ENCODE measurements at places on chromosomes 6 and 20.

- peak; percentile 58 for DNase-seq
Observed at GRCh38 chr6:37636116-37636515, 61.6 kb downstream of the MDGA1 start.

- no peak for DNase-seq
Observed at GRCh38 chr6:35376281-35376680, 33.9 kb downstream of the PPARD start.

GRCh38 chr6:79868098-79868722 lies 79.1 kb downstream of the ELOVL4 start:
- peak; percentile 96 for DNase-seq

GRCh38 chr6:2944405-2945152 lies 26.8 kb downstream of the SERPINB6 start:
- no peak for DNase-seq

DNA sequence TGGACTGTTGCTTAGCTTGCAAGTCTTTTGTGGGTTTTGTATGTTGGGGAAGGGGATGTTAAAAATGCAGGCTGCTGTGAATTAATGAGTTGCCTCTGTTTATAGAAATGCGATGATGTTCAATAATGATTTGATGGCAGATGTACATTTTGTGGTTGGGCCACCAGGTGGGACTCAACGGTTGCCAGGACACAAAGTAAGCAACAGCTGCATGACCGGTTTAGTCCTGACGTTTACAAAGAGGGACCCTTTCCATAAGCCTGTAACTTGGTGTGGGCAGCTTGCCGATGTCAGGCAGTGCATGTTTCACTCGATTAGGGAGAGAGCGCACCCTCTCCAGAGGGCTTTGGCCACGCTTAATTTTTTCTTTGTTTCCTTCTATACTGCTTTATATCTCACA lies 1.3 kb downstream of the BTBD3 start:
- DNase-seq: peak; percentile 98

DNA sequence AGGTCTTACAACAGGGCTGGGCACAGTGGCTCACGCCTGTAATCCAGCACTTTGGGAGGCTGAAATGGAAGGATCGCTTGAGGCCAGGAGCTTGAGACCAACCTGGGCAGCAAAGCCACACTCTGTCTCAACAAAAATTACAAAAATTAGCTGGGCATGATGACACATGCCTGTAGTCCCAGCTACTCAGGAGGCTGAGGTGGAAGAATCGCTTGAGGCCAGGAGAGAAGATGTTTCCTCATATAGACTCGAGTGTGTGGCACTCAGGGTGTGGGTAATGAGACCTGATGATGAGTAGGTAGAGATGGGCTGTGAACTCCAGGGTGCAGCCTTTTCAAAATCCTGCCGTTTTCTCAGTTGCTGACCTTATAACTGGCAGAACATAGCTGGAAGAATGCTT lies 125.3 kb upstream of the FOXO3 start:
- DNase-seq: no peak

DNA sequence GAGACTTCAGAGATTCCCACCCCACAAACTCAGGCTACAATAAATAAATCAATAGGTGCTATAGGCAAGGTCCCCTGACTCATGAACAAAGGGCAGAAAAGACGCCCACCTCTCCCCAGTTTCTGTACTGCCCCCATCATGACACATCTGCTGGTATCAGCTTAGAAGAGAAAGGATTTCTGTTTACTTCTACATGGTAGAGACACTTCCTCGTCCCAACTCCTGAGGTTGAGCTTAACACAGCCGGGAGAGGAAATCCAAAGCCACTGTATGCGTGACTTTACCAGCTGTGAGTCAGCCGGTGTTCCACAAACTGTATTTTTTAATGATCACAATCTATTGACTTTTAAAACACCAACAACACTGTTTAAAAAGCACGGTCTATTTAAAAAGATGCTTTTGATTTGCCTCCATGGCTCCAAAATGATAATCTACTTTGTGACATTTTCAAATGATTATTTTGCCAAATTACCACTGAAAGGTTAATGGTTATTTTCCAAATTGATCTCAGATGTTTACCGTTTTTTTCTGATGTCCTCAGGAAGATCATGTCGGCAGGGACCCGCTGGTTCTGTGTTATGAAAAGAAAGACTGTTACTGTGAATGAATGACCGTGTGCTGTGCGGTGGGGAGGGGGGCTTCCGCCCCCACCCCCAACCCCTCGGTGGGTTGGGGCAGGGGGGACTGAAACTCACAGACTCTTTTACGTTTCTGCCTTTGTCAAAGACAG lies 72.5 kb downstream of the ATP9A start:
- peak; percentile 78 for DNase-seq

DNA sequence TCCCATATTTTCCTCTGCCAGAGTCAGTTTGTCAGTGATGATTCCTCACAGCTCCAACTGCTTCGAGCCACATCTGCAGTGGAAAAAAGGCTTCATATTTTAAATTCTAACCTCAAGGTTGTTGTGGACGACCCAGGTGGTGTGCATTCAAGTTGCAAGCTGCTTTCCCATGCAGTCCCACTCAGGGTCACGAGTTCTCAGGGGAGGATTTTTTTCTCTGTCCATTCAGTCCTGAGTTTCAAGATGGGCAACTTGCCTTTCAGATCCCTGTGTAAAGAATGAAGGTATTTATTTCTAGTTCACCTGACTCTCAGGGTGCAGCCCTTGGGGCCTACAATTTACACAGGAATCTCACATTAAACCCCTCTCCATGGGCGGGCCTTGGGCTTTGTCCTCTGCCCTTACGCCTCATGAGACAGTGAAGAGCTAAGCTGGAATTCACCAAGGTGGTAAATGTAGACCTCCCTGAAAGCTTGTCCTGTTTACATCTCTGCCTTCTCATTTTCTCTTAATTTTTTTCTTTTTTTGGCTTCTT lies 65.9 kb downstream of the TPD52L1 start:
- no peak for DNase-seq

- peak; percentile 72 for DNase-seq
Observed at GRCh38 chr20:12177657-12178293, 260.1 kb downstream of the BTBD3 start.

DNA sequence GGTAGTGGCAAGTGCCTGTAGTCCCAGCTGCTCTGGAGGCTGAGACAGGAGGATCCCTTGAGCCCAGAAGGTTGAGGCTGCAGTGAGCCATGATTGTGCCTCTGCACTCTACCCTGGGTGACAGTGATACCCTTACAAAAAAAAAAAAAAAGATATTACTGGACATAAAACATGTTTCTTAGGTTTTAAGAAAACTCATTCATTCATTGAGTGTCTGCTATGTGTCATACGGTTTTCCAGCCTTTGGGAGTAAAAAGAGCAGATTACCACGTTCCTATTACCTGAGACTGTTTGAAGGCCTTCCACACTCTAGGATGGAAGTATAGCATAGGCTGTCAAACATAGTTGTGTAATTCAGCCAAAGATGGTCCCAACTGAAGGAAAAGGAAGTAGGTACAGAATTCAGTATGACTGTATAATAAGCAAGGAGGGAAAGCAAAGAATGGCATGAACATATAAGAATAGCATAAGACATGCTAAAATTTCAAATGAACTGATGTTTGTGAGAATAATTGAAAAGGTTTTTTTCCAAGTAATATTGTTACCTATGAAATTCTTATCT lies 22.0 kb downstream of the STXBP5 start:
- DNase-seq: no peak

DNA sequence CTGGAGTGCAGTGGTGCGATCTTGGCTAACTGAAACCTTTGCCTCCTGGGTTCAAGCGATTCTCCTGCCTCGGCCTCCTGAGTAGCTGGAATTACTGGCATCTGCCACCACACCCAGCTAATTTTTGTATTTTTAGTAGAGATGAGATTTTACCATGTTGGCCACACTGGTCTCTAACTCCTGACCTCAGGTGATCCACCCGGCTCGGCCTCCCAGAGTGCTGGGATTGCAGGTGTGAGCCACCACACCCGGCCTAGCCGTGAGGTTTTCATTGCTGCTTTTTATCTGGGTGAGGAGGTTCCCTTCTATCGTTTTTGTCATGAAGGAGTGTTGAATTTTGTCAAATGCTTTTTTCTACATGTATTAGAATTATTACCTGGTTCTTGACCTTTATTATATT lies 23.9 kb downstream of the SRC start:
- no peak for DNase-seq

- no peak for DNase-seq
Observed at GRCh38 chr6:166026586-166027126, 141.0 kb downstream of the TBXT start.

- no peak for DNase-seq
Observed at GRCh38 chr20:22348010-22348409, 236.4 kb downstream of the FOXA2 start.

DNA sequence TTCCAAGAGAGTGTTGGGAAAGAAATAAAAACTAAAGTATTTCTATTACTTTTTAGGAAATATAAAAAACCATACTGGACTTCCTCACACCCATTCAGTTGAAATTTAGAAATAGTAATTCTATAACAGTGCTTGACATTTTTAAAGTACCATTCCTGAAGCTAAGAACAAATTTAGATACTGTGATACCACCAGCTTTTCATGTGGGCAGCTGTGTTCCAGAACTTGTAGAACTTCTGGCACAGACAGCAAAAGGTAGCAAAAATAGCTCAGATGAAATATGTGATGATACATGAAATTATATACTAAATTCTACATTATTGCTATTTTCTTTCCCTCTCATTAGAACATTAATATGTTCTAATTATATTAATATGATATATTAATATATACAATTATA lies 346.5 kb downstream of the SYNE1 start:
- DNase-seq: no peak

DNA sequence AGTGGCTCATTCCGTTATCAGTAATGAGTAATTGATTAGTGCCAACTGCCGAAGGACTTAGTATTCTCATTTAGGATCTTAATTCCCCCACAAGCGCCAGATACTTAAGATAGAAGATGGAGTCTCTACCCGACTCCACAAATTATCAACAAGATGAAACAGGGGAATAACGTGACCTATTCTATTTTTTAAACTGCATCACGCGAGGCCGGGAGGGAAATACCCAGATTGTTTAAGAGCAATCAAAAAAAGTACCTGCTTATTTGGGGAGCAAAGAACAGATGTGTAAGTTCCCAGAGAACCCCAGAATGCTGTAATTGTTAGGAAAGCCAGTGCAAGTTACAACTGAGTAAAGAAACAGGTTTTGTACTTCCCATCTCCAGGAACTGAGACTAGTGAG lies 1.1 kb upstream of the MAP3K5 start:
- no peak for DNase-seq

GRCh38 chr20:4861961-4862360 lies 139.3 kb downstream of the SLC23A2 start:
- no peak for DNase-seq

DNA sequence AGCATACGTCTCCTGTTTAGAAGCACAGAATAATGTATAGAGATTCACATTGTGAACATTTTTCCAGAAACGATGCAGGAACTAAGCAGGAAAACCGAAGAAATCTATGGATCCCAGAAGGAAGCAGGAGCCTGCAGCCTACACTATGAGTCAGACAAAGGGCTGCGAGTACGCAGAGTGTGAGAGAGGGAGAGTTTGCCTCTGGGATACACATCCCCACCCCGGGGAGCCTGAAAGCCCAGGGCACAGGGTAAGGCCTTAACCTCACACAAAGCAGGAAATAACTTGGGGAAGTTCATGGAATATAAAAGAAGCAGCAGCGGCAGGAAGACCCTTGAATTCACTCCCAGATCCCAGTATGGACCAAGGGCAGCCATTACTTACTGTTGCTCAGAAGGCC lies 842.1 kb upstream of the MANEA start:
- peak; percentile 56 for DNase-seq

DNA sequence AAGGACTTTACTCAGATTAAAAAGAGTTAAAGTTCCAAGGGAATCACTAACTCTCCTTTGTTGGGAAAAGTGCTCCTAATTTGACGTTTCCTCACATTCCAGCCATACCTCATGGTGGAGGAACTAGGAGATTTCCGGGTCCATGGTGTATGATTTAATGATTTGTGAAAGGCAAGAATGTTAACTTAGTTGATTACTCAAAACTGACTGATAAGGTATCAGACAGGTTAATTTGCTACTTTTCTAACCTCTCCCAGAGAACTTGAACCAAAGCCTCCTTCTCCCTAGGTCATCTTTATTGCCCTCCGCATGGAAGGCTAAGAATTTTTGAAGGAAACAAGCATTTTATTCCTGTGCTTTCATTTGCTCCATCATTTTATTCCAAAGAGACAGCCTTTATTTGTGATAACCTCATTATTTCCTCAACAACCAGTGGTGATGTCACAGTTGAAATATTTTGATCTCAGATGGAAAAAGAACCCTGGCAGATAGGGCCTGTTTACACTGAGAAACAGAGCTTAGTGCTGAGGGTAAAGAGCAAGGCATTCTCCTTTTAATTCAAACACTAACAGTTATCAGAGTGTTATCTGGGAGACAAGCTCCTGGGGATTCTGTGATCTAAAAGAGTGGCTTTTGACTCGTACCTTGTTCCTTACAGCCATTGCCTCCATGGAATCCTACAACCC lies 57.4 kb upstream of the BMP2 start:
- DNase-seq: no peak

GRCh38 chr6:14306151-14306906 lies 188.8 kb downstream of the CD83 start:
- DNase-seq: no peak

DNA sequence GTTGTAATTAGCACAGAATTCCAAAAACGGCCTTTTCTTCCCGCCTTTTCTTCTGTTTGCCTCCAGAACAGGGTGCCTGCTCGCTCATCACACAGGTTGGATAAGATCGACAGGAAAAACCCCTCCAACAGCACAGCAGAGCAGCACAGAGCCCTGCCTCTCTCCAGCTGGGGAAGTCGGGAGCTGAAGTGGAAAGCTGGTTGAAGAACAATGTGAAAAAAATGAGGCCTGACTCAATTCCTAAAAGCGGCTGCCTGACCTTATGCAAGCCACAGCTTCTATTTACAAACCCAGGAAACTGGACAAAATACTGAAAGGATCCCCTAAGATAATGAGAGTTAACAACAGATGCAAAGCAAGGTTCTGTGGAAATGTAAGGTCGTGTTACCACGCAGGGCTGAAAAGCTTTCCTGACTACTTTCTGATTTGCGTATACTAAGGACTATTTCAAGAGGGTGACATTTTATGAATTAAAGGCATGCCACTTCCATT lies 116.9 kb downstream of the TTLL2 start:
- no peak for DNase-seq

- no peak for DNase-seq
Observed at GRCh38 chr6:75209184-75209723, 3.4 kb upstream of the COL12A1 start.

GRCh38 chr6:111482188-111482958 lies 645 bp downstream of the REV3L start:
- peak; percentile 83 for DNase-seq

DNA sequence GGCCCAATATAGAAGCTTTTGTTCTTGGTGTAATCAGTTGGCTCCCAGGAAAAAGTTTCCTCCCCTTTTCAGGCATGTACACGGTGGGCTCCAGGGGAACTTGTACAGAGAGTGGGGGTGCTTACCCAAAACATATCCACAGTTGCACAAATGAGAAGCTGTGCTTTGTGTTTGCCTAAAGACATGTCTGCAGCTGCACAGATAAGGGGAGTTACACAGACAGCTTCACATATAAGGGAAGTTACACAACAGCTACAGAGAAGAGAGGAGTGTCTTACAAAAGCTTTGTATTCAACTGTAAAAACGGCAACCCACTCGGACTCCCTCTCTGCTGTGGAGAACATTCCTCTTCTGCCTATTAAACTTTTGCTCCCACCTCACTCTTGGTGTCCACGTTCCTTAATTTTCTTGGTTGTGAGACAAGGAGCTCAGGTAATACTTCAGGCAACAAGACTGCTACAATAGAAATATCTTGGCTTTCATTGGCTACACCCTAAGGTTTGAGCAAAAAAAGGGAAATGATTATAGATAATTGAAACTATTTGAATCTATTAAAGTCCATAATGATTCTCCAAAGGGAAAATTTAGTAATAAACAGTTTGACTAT lies 7.4 kb upstream of the PNRC1 start:
- no peak for DNase-seq

GRCh38 chr20:59376109-59376841 lies 75.9 kb downstream of the EDN3 start:
- DNase-seq: peak; percentile 5
